ENCODE measurements at places on chromosomes 6 and 20.

DNA sequence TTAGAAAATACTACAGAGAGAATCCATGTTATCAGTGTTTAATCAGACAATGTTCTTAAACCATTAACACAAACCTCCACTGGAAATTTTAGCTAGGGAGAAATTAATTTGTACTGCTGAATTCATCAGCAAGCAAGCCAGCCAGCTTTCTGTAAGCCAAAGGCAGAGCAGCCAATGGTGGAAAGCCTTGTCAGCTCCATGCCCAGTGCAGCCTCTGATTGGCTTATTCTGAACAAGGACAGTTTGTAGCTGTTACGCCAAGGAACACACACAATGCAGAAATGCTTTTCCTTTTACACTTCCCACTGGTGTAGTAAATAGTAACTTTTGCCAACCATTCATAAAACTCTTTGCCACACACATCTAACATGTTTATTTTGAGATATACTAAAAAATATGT is 265.0 kb downstream of the TENT5A start:
- no peaks in the 10 kb centered on the region for H3K36me3 ChIP-seq
- DNase-seq: no peak
- H3K4me3 ChIP-seq: no peak overlapping the region
- no peaks in the 10 kb centered on the region for H3K27me3 ChIP-seq
- H3K4me1 ChIP-seq: no peaks in the 10 kb centered on the region
- H3K27ac ChIP-seq: no peak overlapping the region

GRCh38 chr6:112130878-112131277 is 43.5 kb downstream of the FAM229B start:
- H3K27me3 ChIP-seq: peaks cover 3% of the 10 kb centered on the region
- H3K36me3 ChIP-seq: no peaks in the 10 kb centered on the region
- H3K4me1 ChIP-seq: no peaks in the 10 kb centered on the region
- H3K4me3 ChIP-seq: no peak overlapping the region

DNA sequence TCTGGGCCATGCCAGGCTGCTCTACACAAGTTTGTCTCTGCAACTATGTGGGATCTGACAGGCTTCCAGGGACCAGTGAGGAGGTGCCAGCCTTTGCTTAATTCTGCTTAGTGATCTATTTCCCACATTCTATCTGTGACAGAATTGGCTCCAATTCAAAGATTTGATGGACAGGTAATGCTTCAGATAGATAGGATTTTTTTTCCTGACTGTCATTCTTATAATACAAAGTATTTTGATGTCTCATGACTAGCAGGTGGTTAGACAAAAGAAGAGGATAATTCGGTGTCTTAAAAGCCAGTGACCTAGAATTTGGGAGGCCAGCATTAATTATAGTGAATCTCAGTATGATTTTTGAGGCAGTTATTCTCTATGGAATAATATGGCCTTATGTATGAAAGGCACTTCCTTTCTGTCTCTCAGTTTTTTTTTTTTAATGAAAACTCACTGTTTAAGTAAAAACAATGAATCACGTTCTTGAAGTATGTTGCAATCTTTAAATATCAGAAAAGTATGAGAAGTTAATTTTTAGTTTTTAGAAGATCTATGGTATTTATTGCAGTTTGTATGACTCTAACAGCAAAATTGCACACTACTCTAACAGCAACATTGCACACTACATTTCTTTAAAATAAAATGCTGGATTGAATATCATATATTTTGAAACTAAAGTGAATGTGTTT is 43.7 kb downstream of the TMEM200A start:
- no peak overlapping the region for H3K4me3 ChIP-seq
- no peaks in the 10 kb centered on the region for H3K4me1 ChIP-seq
- DNase-seq: no peak
- no peaks in the 10 kb centered on the region for H3K27me3 ChIP-seq
- H3K36me3 ChIP-seq: no peaks in the 10 kb centered on the region

GRCh38 chr6:56232436-56232835 is 14.9 kb downstream of the COL21A1 start:
- H3K27me3 ChIP-seq: no peaks in the 10 kb centered on the region
- no peak overlapping the region for H3K27ac ChIP-seq
- H3K4me1 ChIP-seq: no peaks in the 10 kb centered on the region
- H3K4me3 ChIP-seq: no peak overlapping the region
- H3K36me3 ChIP-seq: no peaks in the 10 kb centered on the region

DNA sequence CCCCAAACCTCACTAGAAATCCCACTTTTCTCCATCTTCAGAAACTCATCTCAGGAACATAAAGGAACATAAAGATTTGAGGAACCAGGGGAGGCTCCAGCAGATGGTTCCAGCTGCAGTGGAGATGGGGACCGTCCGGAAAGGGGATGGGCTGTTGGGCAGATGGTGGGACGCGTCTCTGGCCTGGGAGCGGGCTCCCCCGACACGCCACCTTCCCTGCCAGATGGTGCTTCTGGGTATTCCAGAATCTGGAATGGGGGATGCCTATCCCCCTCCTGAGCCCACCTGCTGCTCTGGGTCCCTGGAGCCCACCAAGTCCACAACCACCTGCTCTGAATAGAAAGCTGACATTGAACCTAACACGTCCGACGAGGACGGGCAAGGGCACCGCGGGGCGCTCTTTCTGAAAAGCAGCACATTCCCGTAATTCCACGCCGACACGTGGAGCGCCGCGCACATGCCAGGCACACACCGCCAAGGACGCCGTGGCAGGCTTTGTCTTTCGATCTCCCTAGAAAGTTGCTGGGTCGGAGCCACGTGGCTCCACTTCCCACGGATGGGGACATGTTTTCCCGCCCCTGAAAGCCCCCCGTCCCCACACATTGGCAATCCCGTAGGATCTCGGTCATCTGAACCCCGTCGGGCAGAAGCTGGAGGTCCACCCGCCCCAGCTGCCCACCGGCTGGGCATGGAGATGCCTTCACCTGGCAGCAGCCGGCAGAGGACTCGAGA is 27.3 kb downstream of the SLC2A4RG start:
- no peaks in the 10 kb centered on the region for H3K27me3 ChIP-seq
- DNase-seq: no peak
- no peaks in the 10 kb centered on the region for H3K4me1 ChIP-seq
- no peaks in the 10 kb centered on the region for H3K36me3 ChIP-seq
- no peak overlapping the region for H3K4me3 ChIP-seq
- no peak overlapping the region for H3K27ac ChIP-seq

Data from pancreas (tissue), 10 donors.